Epithelial cell of proximal tubule (primary cell): ENCODE measurements at places on chromosomes 12 and 14. TPM values are rescaled to one million over a fixed set of nuclear protein-coding genes. Genes with fewer than 3 reads are reported as not detected.

DNA sequence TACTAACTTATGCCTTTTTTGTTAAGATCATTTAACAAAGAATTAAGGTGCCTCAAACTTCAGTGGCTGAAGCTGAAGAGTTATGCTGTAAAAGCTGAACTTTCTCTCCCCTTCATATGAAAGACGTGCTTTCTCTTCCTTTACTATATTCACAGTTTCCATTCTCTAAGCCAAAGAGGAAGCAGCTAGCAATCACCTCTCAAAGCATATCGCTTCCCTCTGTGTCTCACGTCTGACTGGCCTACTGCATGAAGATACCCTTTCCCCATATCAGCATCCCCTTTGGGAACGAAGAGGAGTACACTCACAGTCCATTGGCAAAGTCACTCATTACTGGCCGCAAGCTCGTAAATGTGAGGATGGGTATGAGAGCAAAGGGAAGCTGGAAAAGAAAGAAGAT, 34.9 kb downstream of the SLC11A2 start:
- no peak for DNase-seq

DNA sequence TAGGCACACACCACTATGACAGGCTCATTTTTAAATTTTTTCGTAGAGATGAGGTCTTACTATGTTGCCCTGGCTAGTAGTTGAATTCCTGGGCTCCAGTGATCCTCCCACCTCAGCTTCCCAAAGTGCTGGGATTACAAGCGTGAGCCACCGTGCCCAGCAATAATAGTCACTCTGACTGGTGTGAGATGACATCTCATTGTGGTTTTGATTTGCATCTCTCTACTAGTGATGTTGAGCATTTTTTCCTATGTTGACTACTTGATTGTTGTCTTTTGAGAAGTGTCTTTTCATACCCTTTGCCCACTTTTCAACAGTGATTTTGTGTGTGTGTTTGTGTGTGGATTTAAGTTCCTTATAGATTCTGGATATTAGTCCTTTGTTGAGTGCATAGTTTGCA, 26.3 kb downstream of the ATP2A2 start:
- no peak for DNase-seq

- no peak for DNase-seq
These were observed 54.8 kb downstream of the PPFIBP1 start for GRCh38 chr12:27578689-27579372.

DNA sequence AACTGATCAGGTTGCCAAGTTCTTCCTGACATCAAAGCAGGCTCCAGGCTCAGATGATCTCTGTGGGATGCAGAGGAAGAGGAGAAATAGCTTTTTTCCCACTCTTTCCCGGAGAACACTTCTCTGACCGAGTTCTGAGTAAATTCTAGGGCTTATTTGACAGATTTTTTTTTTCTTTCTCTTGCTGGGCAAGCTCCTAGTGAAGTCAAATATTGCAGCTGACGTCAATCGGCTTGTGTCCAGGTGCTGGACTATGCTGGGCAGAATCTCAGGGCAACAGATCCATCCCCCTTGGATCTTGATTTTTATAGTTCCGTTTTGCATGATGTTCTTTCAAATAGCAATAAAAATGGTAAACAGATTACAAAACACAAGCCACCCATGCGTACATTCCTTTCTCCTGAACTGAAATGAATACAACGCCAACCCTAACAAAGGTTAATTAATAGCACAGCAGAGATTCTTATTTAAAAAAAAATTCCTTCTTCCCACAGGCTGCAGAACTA, 182.2 kb downstream of the NOVA1 start:
- DNase-seq, result peak; percentile 33

- DNase-seq, result no peak
These were observed 18.9 kb upstream of the COCH start for GRCh38 chr14:30855345-30856037.

Gene BICDL1
- total RNA-seq, result 4.6 and 7.0 TPM in 2 replicates

Gene ACVRL1
- 2.4 and 3.6 TPM in 2 replicates for total RNA-seq

DNA sequence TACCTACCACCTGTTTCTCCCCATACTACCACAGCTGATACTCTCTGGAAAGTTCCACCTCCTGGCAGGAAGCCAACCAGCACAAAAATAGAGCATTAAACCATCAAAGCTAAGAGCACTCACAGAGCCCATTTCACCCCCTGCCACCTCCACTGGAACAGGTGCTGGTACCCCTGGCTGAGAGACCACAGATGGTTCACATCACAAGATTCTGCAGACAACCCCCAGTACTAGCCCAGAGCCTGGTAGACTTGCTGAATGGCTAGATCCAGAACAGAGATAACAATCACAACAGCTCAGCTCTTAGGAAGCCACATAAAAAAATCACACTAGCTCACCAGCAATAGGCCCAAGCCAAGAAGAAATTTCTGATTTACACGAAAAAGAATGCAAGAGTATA, 855.2 kb downstream of the FSCB start:
- DNase-seq, result no peak

Gene SDR9C7
- total RNA-seq, result not detected in 2 replicates

GRCh38 chr14:56918849-56919574, 108.7 kb upstream of the OTX2 start:
- DNase-seq, result no peak

GRCh38 chr12:85669911-85670310, 166.3 kb downstream of the RASSF9 start:
- no peak for DNase-seq

GRCh38 chr14:58491593-58491992, 64.1 kb downstream of the KIAA0586 start:
- DNase-seq, result no peak

DNA sequence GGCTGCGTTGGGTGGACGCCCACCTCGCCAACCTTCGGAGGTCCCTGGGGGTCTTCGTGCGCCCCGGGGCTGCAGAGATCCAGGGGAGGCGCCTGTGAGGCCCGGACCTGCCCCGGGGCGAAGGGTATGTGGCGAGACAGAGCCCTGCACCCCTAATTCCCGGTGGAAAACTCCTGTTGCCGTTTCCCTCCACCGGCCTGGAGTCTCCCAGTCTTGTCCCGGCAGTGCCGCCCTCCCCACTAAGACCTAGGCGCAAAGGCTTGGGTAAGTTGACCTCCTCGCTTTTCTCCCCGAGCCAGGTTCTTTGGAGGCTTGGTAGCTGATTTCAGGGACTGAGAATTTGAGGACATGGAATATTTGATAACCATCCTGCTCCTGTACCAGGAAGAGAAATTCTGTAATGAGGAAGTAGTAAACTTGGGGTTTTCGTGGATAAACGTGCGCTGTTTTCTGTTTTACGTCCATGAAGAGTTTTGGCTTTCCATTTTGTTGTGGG, 530 bp downstream of the APAF1 start:
- DNase-seq, result no peak

GRCh38 chr12:4540638-4541037, 1.9 kb downstream of the RAD51AP1 start:
- no peak for DNase-seq

DNA sequence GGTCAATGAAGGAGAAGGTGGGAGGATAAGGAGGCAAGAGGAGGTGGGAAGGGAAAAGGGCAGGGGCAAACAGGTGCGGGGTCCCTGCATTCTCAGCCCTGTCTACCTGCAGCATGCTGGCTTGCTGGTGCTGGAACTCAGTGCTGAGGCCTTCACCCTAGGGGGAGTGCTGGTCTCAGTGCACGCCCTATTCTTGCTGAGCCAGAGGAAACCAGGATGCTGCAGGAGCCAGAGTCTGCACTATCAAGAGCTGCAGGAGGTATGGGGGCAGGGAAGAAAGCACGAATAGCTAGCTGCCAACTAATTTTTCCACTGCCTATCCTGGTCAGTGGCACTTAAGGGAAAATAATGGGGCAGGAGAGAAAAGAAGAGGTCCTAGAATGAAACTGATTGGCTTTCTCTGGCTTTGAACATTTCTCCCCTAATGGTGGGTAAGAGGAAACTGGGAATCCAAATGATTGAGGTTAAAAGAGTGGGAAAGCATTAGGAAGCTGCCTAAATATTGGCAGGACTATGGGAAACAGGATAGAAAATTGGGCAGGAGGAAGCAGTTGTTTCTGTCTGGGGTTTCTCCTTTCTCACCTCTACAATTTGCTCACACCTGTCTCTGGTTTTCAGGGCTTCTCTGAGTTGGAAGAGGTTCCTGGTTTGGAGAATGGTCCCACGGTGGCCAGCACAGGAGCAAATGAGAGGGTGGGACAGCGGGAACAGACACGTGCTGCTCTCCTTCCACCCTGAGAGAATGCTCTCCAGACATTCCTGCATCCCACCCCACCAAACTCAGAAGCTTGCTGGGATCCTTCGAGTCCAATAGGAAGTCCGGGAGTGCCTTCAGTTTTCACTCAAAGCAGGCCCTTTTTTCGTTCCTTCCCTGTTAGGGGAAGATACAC, 1.9 kb downstream of the TMEM253 start:
- DNase-seq, result no peak

GRCh38 chr14:70011098-70011497, 131.9 kb downstream of the SMOC1 start:
- no peak for DNase-seq
